Dermis blood vessel endothelial cell (primary cell): ENCODE measurements at places on chromosomes 2 and 18. TPM values are rescaled to one million over a fixed set of nuclear protein-coding genes. Genes with fewer than 3 reads are reported as not detected.

The TMEFF2 gene
- 0.05 TPM in 1 of 2 replicates, not detected in the other for total RNA-seq

The CDH2 gene
- total RNA-seq = 1.8 and 1.9 TPM in 2 replicates

The NXPH2 gene
- not detected in 2 replicates for total RNA-seq

The GLI2 gene
- 0.34 TPM in 1 of 2 replicates, not detected in the other for total RNA-seq

The SLC30A3 gene
- 17.9 and 25.8 TPM in 2 replicates for total RNA-seq

The LYG2 gene
- not detected in 2 replicates for total RNA-seq

The DUSP2 gene
- total RNA-seq = 0.34 and 0.98 TPM in 2 replicates

The ALPP gene
- not detected in 2 replicates for total RNA-seq

The LDLRAD4 gene
- 15.9 and 20.1 TPM in 2 replicates for total RNA-seq

The USP37 gene
- 15.0 and 19.4 TPM in 2 replicates for total RNA-seq

The MARCHF4 gene
- 1.5 TPM in 2 replicates for total RNA-seq

The PRSS56 gene
- total RNA-seq = not detected in 2 replicates

The ANKRD30BL gene
- not detected in 2 replicates for total RNA-seq

The SERPINB11 gene
- total RNA-seq = not detected in 2 replicates

The ALPI gene
- not detected in 2 replicates for total RNA-seq

The KCNJ3 gene
- total RNA-seq = not detected in 2 replicates

The ZEB2 gene
- total RNA-seq = 5.3 and 8.4 TPM in 2 replicates

The CYRIA gene
- total RNA-seq = 33.7 and 40.5 TPM in 2 replicates

The HOXD13 gene
- total RNA-seq = under 0.01 TPM in 1 of 2 replicates, not detected in the other

The CFAP65 gene
- not detected in 2 replicates for total RNA-seq

The SERPINB4 gene
- total RNA-seq = not detected in 2 replicates

The ROCK2 gene
- total RNA-seq = 65.9 and 83.3 TPM in 2 replicates

The FHOD3 gene
- 0.14 and 0.34 TPM in 2 replicates for total RNA-seq

The CRYGD gene
- not detected in 2 replicates for total RNA-seq

The CYP27A1 gene
- 8.6 and 12.8 TPM in 2 replicates for total RNA-seq

The TUBA4B gene
- total RNA-seq = 0.09 TPM in 1 of 2 replicates, not detected in the other

The WNT10A gene
- total RNA-seq = under 0.01 and 0.05 TPM in 2 replicates

The ZNF512 gene
- total RNA-seq = 23.5 and 34.2 TPM in 2 replicates

The CTIF gene
- total RNA-seq = 18.0 and 22.6 TPM in 2 replicates

The CHMP1B gene
- total RNA-seq = 71.8 and 89.3 TPM in 2 replicates

The HK2 gene
- 3.1 and 7.6 TPM in 2 replicates for total RNA-seq

The OTOS gene
- not detected in 2 replicates for total RNA-seq

The PDCD1 gene
- not detected in 2 replicates for total RNA-seq

The CDH19 gene
- total RNA-seq = not detected in 2 replicates

The CACNB4 gene
- 0.14 and 0.17 TPM in 2 replicates for total RNA-seq

The CNDP1 gene
- not detected in 2 replicates for total RNA-seq

The UGT1A7 gene
- total RNA-seq = not detected in 2 replicates

The KCNG3 gene
- total RNA-seq = not detected in 2 replicates

The CCDC102B gene
- 15.1 and 20.3 TPM in 2 replicates for total RNA-seq

The HOXD4 gene
- 6.1 and 8.8 TPM in 2 replicates for total RNA-seq

The CDK15 gene
- total RNA-seq = not detected in 2 replicates

The VWA3B gene
- not detected in 2 replicates for total RNA-seq

The DCDC2C gene
- under 0.01 and 0.09 TPM in 2 replicates for total RNA-seq

The CD28 gene
- total RNA-seq = under 0.01 and 0.05 TPM in 2 replicates

The ASAP2 gene
- 58.0 and 59.6 TPM in 2 replicates for total RNA-seq

The PCARE gene
- under 0.01 TPM in 1 of 2 replicates, not detected in the other for total RNA-seq

The ANKRD44 gene
- total RNA-seq = 5.6 and 7.6 TPM in 2 replicates
